Stimulated activated naive CD4-positive, alpha-beta T cell treated with Interleukin-2 at 50 U/mL for 16 hours (primary cell): ENCODE measurements at places on chromosomes 11 and 22.

GRCh38 chr22:49203859-49204598 lies 623.6 kb downstream of the BRD1 start:
- DNase-seq: no peak

DNA sequence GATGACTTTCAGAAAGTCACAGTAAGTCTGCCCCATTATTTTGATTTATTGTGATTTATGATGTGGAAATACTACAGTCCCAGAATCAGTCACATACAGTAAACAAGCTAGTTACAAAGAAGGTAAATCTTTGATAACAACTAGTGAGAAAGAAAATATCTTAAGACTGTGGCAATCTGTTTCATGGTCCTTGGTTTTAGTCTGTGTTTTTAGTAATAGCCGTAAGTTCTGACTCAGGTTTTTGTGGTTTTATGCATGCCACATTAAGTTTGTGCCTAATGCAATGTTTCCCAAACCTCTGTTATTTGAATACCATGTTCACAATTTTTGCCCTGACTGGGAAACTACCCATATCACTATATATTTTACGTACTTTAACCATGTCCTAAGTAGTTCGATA lies 6.7 kb downstream of the CEP295 start:
- DNase-seq: no peak

GRCh38 chr11:83056204-83056603 lies 15.5 kb downstream of the RAB30 start:
- DNase-seq: no peak

- DNase-seq: no peak
Observed at GRCh38 chr11:68695531-68695930, 11.2 kb downstream of the GAL start.

GRCh38 chr22:50473088-50473487 lies 1.7 kb downstream of the SBF1 start:
- DNase-seq: peak; percentile 35

GRCh38 chr22:19710769-19711106 lies 3.6 kb upstream of the SEPTIN5 start:
- no peak for DNase-seq

- DNase-seq: no peak
Observed at GRCh38 chr11:64373598-64373974, 14.6 kb downstream of the RPS6KA4 start.

DNA sequence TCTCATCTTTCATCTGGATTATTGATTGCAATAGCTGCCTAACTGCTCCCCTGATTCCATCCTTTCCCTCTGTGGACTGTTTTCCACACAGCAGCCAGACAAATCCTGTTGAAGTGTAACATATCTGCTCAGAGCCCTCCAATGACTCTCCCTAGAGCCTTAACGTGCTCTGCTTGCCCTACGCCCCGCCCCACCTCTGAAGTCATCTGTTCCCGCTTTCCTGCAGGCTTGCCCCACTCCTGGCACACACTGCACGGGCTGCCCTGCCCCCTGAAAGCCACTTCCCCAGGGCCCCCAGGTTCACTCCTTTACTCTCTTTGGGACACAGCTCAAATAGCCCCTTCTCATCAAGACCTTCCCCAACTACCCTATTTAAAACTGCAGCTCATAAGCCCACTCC lies 59.5 kb downstream of the NECTIN1 start:
- no peak for DNase-seq

- no peak for DNase-seq
Observed at GRCh38 chr11:92225568-92226330, 1.1 kb downstream of the FAT3 start.

- no peak for DNase-seq
Observed at GRCh38 chr11:106418791-106419190, 341.3 kb downstream of the AASDHPPT start.

DNA sequence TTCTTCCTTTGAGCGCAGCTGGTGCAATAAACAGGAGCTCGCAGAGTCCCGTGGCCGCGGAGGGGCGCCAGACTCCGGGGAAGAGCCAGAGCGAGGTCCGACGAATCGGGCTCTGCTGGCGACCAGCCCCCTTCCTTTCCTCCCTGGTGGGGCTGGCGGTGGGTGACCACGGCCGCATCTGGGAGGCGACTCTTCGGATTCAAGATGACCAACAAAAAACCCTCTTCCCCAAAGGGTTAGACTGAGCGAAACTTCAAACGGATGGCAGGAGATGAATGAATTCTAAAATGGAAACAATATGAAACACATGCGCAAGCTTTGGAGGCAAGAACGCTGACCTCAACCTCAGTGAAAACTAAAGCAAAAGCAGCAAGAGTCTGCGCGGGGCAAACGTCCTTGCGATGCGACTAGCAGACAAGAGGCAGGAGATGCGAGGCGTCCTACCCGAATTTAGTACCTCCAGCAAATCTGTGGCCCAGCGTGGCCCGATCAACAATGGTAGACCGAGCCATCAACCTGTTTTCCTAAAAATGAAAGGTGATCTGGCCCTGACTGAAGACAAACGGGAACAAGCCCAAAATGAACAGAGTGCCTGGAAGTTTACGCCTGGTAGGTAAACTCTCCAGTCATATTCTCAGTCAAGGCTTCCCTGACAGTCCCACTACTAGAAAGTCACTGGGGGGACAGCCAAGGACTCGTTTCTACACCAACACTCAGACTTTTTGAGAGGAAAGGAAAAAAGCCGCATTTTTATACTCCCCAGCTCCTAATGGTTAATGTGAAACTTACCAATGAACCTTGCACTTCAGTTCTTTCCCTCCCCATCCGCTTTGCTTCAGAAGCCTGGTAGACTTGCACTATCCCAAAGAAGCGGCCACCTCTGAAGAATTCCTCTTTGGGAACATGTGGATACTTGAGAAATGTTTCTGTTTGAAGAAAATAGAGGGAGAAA lies 11.6 kb downstream of the MMP3 start:
- no peak for DNase-seq

DNA sequence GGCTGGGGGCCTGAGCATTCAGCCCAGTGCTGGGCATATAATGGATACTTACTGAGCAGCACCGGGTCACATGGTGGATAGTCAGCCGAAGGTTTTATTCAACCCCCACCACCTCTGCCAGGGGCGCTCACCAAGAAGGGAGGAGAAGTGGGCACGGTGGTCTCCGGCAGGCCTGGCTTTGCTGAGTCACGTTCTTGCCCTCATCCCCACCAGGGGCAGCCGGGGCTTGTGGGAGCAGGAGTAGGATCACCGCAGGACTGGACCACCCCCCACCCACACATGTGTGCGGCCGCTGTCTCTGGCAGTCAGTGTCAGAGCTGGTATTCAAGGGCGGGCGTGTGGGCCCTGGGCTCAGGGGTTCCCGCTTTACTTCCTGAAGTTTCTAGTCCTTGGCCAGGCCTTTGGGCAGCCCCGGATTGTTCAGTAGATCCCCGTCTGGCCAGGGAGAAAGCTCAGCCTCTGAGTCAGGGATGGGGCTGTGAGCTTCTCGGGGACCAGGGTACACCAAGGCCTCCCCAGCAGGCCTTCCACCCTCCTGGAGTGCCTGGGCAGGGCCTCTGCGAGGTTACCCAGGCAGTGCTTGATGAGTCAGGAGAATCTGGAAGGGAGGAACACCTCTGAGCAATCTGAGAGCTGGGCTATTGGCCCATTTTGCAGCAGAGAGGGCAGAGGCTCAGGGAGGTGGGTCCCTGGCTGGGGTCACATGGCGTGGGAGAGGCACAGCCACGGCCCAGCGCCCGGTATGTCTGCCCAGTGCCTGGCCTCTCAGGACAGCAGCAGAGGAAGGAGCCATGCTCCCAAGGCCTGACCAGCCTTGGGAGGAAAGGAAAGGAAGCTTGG lies 60.6 kb downstream of the RTL6 start:
- DNase-seq: no peak

GRCh38 chr11:78100676-78101472 lies 21.2 kb upstream of the NDUFC2 start:
- no peak for DNase-seq

GRCh38 chr11:10823152-10823579 lies 14.4 kb upstream of the EIF4G2 start:
- DNase-seq: no peak

DNA sequence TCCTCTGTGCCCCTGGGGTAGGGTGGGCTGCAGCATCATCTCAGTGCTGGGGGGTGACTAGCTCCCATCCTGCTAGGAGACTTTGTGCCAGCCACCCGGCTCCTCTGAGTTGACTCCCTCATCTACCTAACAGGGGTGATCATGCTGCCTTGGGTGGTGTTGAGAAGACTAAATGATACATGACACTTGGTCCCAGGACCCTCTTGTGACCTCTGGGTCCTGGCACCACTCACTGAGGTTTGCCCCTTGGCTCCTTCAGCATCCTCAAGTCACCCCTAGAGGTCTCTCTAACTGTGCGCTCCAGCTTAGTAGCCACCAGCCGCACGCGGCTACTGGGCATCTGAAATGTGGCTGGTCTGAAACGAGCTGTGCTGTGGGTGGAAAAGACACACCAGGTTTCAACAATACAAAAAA lies 72.1 kb downstream of the LRRC32 start:
- no peak for DNase-seq

DNA sequence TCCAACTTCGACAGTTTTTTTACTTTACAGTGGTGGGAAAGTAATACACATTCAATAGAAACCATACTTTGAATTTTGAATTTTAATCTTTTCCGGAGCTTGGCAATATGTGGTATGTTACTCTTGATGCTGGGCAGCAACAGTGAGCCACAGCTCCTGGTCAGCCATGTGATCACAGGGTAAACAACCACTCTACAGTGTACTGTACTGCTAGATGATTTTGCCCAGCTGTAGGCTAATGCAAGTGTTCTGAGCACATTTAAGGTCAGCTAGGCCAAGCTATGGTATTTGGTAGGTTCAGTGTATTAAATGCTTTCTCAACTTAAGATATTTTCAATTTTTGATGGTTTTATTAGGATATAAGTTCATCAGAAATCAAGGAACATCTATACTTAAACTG lies 48.7 kb upstream of the GRIK4 start:
- DNase-seq: no peak

DNA sequence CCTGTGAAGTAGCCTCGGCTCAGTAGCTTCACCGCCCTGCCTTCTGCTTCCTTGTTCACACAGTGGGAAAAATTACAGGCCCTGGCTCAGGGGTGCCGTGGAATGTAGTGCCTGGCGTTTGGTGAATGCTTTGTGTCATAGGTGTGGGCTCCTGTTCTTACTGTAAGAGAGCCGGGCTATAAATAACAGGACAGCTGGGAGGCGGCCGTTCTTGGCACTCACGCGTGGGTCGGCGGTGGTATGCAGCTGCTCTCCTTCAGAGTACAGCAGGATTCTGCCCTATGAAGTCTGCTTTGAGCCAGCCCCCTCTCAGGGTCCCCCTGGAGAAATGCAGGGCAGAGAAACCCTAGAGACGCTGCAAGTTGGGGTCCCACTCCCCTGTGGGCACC lies 84.2 kb downstream of the CTTN start:
- no peak for DNase-seq

DNA sequence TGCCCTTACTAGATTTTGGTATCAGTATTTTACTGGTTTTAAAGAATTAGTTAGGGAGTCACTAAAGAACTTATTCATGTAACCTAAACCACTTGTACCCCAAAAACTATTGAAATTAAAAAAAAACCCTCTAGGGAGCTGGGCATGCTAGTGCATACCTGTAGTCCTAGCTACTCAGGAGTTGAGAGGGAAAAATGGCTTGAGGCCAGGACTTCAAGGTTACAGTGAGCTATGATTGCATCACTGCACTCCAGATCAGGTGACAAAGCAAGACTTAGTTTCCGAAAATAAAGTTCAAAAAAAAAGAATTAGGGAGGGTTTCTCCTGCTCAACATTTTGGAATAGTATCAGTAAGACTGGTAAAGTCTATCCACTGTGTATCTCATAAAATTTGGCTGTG lies 364.4 kb upstream of the LUZP2 start:
- no peak for DNase-seq

DNA sequence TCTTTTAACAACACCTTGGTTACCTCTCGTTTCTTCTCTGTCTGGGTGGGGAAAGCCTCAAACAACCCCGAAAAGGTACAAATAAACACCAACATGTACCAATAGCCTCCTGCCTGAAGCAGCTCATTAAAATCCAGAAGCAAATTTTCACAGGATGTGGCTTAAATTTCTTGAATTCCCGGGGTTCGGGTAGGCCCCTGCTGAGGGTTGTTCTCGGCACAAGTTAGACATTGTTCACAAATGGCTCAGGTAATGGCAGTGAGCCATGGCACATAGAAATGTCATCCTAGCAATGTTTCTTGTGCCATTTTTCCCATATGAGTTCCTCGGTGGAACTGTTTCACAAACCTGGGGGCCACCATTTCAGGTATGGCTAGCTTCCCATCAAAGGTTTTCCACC lies 19.7 kb upstream of the GLYATL1 start:
- DNase-seq: no peak

- DNase-seq: peak; percentile 43
Observed at GRCh38 chr11:1336836-1337646, 27.6 kb upstream of the TOLLIP start.

GRCh38 chr22:24424001-24424900 lies 3.1 kb upstream of the ADORA2A start:
- DNase-seq: peak; percentile 23

DNA sequence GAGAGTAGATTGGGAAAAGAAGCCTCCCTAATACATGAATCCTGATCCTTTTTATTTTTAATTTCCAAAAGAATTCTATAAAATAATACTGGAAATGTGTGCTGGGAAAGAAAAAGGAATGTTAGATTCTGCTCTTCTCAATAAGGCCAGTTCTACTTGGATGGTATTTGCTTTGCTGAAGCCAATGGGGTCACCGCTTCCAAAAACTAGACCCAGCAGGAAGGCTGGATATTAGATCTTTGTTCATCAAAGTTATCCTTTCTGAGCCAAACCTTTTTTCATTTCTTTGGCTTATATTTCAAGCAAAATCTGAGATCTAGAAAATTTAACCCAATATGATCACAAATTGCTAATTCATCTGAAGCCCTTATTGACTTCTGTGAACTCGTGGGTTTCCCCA lies 41.4 kb downstream of the SCUBE2 start:
- DNase-seq: no peak

DNA sequence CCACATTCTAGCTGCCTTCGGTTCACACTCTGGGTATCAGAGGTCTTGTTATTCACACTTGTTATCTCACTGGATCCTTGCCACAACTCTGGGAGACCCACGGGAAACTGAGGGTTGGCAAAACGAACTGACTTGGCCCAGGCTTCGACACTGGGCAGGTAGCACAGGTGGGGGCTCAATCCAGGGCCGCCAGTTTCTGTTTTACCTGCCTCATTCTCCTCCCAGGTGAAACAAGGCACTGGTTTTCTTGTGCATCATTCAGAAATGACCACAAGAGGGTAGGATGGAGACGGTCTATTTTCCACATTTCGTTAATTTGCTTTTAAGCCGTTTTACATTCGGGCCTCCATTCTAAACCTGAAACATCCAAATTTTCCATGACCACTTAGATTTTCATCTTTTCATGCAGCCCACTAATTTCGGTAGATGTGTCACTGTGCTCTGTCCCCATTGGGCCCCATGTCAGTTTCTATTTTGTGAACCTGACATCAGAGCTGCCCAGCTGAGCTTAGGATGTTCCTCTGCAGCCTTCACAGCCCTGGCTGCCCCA lies 108.1 kb downstream of the KIAA1671 start:
- DNase-seq: peak; percentile 41

DNA sequence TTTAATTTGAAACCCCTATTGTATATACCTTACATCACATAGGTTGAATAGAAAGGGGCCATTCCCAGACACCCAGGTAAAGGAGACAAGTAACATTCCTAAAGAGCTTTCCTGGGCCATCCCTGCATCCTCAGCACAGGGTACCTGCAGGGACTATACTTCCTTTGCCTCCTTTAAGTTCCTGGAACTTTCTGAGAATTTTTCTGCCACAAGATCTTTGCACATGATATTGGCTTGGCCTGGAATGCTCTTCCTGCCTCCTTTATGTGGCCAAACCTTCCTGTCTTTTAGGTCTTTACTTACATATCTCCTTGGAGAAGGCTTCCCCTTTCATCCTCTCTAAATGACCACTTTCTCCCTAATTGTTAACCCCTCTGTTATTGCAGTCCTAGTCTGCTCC lies 7.9 kb upstream of the AMOTL1 start:
- DNase-seq: no peak
